ENCODE measurements at places on chromosomes 12 and 14. TPM values are rescaled to one million over a fixed set of nuclear protein-coding genes. Genes with fewer than 3 reads are reported as not detected.

Gene GALNT16
- not detected for total RNA-seq

- peak overlapping the region; percentile 4 for H3K4me3 ChIP-seq
- peaks cover 9% of the 10 kb centered on the region for H3K36me3 ChIP-seq
- peak overlapping the region; percentile 16 for H3K27ac ChIP-seq
- no peaks in the 10 kb centered on the region for H3K27me3 ChIP-seq
Observed at GRCh38 chr12:15563663-15564062, 225.5 kb downstream of the EPS8 start.

GRCh38 chr14:77045238-77046162, 17.0 kb upstream of the IRF2BPL start:
- peak overlapping the region; percentile 82 for H3K27ac ChIP-seq
- H3K27me3 ChIP-seq: no peaks in the 10 kb centered on the region
- H3K4me1 ChIP-seq: peaks cover 51% of the 10 kb centered on the region

GRCh38 chr14:74860899-74861733, 14.8 kb downstream of the PROX2 start:
- H3K36me3 ChIP-seq: peaks cover 6% of the 10 kb centered on the region
- peak; percentile 89 for DNase-seq
- H3K27ac ChIP-seq: no peak overlapping the region
- H3K4me3 ChIP-seq: no peak overlapping the region

GRCh38 chr14:36238666-36239363, 62.3 kb upstream of the PTCSC3 start:
- peaks cover 9% of the 10 kb centered on the region for H3K4me1 ChIP-seq
- no peaks in the 10 kb centered on the region for H3K27me3 ChIP-seq
- H3K36me3 ChIP-seq: no peaks in the 10 kb centered on the region
- peak; percentile 88 for DNase-seq
- H3K4me3 ChIP-seq: peak overlapping the region; percentile 16

- H3K27ac ChIP-seq: no peak overlapping the region
- no peak for DNase-seq
- H3K27me3 ChIP-seq: no peaks in the 10 kb centered on the region
- H3K4me1 ChIP-seq: peaks cover 20% of the 10 kb centered on the region
- H3K36me3 ChIP-seq: peaks cover 6% of the 10 kb centered on the region
- H3K4me3 ChIP-seq: peak overlapping the region; percentile 74
Observed at GRCh38 chr12:6202304-6202703, 2.1 kb downstream of the CD9 start.

DNA sequence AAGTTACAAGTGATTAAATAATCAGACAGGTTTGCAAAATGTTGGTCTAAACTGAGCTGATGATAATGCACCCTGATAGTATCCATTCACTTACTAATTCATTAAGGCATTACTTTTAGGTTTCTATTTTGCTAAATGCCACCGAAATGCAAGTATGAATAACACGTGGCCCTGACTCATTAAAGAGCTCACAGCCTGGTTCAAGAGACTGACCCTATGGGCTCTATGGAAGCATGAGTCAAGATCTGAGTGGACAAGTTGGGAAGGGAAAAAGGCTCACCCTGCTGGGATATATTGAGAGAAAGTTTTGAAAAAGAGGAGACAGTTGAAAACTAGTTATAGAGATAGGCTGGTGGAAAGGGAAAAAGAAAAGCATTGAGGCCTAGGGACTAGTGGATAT, 14.8 kb upstream of the LRRC9 start:
- no peak overlapping the region for H3K27ac ChIP-seq
- H3K27me3 ChIP-seq: no peaks in the 10 kb centered on the region
- DNase-seq: peak; percentile 44
- H3K36me3 ChIP-seq: no peaks in the 10 kb centered on the region
- no peaks in the 10 kb centered on the region for H3K4me1 ChIP-seq

Gene TMTC2
- total RNA-seq: 1.7 TPM

All from MCF 10A (cell line).